ENCODE measurements at places on chromosomes 4 and X.

- peak; percentile 40 for DNase-seq
These were observed at the start of gene EPHA5 for GRCh38 chr4:65670331-65671031. EPHA5 (minus strand) TSS chr4:65670489; CDS start chr4:65669742, 747 bp downstream.

DNA sequence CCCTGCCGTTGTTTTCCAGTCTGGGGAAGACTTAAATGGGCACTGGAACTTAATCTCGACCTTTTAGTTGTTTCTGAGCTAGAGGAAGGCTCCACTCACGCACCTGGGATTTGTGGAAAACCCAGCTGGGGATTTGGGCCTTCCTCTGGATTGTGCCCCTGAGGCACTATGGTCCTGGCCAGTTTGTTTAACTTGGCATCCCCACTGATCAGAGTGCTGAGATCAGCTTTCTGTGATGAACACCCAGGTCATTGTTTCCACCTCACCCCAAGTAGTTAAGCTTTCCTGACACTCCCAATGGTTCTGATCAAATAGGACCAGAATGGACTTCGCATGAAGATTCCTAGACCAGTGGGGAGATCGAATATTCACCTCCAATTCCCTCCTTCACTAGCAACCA lies 20.5 kb upstream of the NAP1L5 start:
- DNase-seq, result no peak

DNA sequence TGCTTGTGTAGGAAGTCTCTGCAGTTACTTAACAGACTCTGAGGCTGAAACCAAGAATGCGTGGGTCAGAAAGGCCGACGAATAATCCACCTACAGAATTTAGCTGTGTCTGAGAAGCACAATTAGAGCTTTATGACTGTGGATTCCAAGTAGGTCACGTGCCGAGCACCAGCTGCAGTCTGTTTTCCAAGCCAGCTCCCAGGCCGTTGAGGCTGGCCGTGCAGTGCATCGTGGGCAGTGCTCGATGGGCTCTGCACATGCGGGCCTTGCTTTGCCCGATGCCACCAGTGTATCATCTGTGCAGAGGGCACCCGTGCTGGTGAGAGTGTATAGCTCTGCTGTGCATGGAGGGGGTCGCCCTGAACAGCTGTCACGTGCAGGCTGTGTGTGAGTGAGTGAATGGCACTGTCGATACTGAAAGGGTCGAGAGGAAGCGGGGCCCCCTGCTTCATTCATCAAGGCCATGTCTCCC lies 67.5 kb upstream of the CLDN34 start:
- DNase-seq, result peak; percentile 44

DNA sequence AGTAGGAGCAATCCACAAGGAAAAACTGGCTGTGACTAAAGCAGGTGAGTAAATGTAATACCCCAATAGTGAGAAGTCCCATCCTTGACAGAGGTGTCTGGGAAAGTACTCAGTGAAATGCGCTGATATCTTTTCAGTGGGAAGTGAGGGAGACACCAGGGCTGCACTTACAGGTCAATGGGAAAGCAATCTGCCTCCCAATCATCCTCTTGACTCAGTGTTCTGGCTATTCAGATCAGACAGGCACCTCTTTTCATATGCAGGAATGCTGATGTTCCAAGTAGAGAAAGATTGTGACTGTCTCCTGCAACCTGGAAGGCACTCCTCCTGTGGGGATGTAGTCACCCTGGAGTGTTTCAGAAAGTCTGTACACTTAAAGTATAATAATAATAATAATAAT lies 39.9 kb upstream of the SPIN2A start:
- DNase-seq, result no peak

GRCh38 chrX:35166023-35166422 lies 223.4 kb downstream of the FAM47B start:
- DNase-seq, result no peak

DNA sequence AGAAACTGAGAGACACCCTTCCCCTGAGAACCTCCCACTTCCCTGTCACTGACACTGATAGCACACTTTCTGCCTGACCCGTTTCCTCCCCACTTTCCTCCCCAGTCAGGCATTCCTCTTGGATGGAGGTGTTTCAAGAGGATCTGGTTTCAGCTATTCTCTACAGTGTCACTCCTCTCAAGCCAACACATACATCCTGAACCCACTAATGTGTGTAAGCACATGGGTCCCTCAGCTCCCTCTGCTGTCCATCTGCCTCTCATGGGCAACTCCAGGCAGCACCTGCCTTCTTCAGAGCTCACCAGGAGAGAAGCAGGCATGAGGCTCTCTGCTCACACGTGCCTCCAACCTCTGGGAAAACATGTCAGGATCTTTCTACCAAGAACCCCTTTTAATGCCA lies 207.6 kb downstream of the NAF1 start:
- DNase-seq, result no peak

DNA sequence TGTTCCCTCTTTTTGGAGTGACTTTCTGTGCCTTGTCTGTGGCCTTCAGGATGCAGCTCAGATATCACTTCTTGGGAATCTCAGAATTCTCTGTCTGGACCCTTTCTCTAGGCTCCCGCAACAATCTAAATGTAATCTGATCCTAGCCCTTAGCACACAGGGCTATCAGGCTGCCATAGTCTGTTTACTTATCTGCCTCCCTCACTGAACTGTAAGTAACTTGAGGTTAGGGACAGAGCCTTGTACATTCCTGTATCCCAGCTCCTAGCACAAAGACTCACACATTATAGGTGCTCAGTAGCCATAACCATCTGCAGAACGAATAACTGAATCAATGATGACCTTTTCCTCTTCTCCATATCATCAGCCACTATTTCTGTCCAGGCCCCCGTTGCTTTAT lies 69.5 kb downstream of the RTL9 start:
- no peak for DNase-seq

DNA sequence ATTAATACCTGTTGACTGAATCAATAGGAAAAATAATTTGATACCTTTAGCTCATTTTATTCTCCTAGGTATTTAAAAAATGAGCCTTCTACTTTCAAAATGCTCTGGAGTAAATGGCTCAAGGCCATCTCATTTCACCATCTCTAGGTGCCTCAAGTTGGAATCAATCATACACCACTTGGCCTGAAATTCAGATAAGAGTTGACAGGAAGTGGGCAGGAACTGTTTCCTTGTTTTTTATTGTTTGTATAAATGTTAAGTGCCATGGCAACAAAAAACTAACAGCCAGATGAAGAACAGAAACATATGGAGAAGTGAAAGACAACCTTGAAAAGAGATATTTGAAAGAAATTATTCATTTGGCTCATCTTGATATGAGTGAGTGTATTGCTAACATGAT lies 12.4 kb downstream of the LIMCH1 start:
- no peak for DNase-seq

DNA sequence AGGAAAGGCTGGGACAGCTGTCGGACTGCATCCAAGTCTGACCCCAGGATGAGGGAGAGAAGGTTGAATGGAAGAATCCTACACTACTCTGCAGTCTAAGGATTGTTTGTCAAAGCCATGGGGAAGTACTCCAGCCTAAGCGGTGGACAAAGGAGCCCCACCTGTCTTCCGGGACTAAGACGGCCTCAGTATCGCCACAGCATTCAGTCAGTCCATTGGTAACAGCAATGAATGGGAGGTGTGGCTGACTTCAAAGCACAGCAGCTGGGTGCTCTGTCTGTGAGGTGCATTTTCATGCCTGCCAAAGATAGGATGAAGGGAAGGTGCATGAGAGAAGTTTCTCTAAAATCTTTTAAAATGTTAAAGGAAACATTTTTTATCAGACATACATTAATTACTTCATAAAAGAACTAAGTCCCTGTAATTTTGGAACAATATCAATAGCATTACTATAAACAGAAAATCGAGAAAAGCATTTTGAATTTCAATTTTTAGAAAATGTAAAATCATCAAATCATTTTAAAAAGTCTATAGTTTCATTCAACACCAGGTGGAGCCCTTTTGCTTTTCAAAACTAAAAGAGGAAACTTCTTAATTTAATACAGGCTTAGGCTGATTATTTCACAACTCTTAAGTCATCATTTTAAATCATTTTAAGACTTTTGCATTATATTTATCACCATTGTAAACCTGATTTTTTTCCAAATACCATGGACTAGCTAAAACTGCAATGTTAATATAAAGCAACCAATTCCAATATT lies 27.6 kb upstream of the INTU start:
- DNase-seq, result no peak

DNA sequence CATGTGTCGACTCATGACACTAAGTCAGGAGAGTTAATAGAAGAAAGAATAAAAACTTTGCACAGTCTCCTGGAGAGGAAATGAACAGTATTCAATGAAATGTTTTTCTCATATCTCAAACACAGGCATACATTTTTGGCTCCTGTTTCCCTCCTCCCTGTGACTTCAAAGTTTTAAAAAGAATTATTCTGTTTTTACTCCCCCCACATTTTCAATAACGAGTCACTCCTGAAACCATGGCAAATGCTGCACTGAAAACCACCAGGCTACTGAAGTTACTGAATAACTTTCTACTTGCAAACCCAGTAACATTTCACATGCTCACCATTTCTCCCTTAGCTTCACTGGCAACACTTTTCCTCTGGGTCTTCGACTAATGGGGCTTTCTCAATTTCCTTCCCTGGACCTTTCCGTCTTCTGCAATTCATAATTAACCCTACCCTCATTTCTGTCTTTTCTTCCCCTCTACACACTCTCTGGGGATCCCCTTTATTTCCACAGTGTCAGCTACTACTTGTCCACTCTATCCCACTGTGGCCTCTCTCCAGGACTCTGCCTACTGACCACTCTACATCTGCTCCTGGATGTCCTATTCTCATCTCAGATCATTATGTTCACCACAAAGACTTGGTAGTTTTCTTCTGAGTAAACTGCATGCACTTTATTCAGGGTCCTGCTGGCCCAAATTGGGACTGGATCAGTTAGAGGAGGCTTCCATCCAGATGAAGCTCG lies 225.8 kb upstream of the ETNPPL start:
- no peak for DNase-seq

- no peak for DNase-seq
These were observed 5.5 kb upstream of the TMEM255A start for GRCh38 chrX:120316587-120317283.

DNA sequence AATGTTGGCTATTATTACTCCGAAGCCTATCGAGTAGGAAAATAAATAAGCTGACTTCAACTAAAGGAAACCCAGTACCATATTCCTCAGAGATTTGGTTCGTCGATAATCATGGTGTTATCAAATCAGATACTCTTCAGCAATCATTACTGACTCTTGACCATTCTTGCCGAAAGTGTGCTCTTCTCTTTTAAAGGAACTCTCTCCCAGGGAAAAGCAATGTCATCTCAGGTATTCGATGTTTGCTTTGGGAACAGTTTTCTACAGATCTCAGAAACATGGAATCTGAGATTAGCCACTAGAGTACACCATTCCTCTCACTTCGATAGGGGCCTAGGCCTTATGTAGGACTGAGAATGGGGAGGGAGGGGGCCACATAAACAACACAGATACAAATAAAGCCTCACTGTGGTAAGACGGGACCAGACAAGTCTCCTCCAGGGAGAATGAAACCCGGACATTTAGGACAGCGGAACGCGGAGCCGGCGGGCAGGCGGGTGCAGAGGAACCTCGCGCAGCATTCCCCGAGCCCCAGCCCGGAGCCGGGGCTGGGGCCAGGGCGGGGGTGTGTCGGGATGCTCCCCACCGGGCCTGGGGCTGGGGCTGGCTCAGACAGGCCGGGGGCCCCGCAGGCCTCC lies 581 bp downstream of the DNAJB14 start:
- DNase-seq, result peak; percentile 69

- no peak for DNase-seq
These were observed 3.9 kb upstream of the MFAP3L start for GRCh38 chr4:170030121-170030520.

GRCh38 chrX:150502979-150503897 lies 65.2 kb upstream of the MTM1 start:
- no peak for DNase-seq

GRCh38 chrX:115970718-115971117 lies 199.8 kb upstream of the AGTR2 start:
- DNase-seq, result no peak

GRCh38 chr4:104879854-104880253 lies 266.8 kb upstream of the TET2 start:
- no peak for DNase-seq

DNA sequence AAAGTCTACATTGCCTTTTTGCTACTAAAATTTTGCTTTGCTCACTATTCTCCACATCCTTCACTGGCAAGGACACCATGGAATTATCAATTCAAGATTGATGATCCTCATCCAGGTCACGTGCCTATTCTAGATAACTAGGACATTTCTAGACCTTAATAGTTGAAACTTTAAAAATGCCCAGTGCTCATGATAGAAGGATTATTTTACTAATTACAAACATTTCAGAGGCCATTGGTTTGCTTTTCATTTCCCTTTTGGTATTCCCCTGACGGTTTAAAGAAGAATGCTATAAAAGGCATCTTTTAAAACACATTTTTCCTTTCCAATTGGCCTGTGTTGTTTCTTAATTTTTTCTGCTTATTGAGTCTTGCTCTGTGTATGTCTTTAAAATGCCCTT lies 249.4 kb downstream of the NDST4 start:
- no peak for DNase-seq

GRCh38 chrX:125778261-125778660 lies 387.8 kb downstream of the DCAF12L2 start:
- no peak for DNase-seq

DNA sequence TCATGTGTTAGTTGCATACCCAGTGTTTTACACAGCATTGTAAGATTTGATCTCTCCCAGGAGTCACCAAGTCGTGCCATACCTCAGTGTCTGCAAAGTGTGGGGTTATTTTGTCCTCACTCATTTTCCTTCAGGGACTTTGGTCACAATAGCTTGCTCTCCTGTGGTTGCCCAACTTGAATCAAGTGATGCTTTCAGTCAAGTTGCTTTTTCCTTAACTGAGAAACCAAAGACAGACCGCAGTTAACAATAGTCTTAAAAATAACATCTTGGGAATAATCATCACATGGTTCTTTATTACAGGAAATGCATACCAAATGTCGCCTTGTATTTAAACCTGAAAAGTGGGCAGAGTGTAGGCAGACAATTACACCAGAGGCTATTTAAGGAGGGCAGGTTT lies 44.5 kb upstream of the NDP start:
- DNase-seq, result no peak

DNA sequence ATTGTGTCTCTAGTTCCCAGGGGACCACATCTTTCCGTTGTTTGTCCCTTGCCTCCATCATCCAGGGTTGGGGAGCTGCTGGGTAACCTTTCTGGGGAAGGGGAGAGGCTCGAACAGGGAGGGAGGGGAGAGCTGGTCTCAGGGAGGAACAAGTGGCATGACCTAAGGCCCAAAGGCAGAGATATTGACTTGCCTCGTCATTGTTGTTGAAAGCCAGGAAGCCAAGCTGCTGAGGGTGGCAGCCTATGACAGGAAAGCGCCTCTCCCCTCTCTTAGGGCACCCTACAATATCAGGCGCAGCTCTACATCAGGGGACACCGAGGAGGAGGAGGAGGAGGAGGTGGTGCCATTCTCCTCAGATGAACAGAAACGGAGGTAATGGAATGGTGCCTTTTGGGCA lies 20.8 kb downstream of the ZNF185 start:
- no peak for DNase-seq

- DNase-seq, result no peak
These were observed 75.7 kb downstream of the AGTR2 start for GRCh38 chrX:116246261-116246660.

DNA sequence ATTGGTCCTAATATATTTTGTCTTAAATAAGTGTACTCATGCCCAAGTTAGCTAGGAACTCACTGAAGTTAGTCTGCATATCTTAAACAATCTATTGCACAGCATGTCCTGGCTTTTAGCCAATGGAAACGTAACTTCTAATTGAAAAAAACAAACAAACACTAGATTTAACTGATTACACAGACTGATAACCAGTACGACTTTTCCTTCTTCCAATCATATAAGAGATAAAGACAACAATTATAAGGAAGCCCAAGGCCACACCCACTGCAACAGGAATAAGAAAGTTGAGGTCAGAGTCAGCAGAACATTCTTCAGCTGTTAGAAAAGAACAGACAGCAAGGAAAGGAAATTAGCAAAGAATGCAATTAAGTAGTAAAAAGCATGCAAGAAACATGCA lies 40.8 kb downstream of the LAMP2 start:
- no peak for DNase-seq

All from C1 segment of cervical spinal cord (tissue), 14 donors.